ENCODE measurements at places on chromosomes 13 and 19. TPM values are rescaled to one million over a fixed set of nuclear protein-coding genes. Genes with fewer than 3 reads are reported as not detected.

GRCh38 chr13:39600766-39601165 is 2.2 kb downstream of the LHFPL6 start:
- H3K4me3 ChIP-seq, result peak overlapping the region; percentile 90
- peaks cover 2% of the 10 kb centered on the region for H3K4me1 ChIP-seq
- peak; percentile 87 for DNase-seq
- H3K36me3 ChIP-seq, result no peaks in the 10 kb centered on the region

- H3K4me3 ChIP-seq, result no peak overlapping the region
- H3K4me1 ChIP-seq, result no peaks in the 10 kb centered on the region
- H3K27me3 ChIP-seq, result no peaks in the 10 kb centered on the region
- H3K27ac ChIP-seq, result no peak overlapping the region
- DNase-seq, result no peak
Observed at GRCh38 chr13:20175406-20175794, 14.5 kb upstream of the GJA3 start.

- no peak overlapping the region for H3K27ac ChIP-seq
- H3K36me3 ChIP-seq, result no peaks in the 10 kb centered on the region
- no peak for DNase-seq
- no peaks in the 10 kb centered on the region for H3K4me1 ChIP-seq
Observed at GRCh38 chr19:19477705-19478383, 37.5 kb downstream of the TSSK6 start.

DNA sequence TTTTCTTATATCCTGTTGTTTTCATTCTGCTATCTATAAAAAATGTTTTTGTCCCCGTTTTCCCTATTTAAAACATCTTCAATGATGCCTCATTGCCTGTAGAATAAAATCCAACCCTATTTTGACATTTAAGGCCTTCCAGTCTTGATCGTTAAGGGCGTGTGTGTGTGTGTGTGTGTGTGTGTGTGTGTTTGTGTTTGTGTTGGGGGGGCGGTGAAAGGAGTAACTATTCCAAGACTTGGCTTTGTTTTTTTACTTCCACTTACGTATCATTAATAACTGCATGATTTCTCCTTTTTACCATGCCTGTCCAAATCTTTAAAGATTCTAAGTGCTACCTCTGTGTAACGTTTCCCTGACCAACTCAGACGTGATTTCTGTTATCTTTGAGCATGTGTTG is 784 bp downstream of the PIBF1 start:
- H3K4me3 ChIP-seq, result peak overlapping the region; percentile 73
- no peaks in the 10 kb centered on the region for H3K27me3 ChIP-seq
- no peaks in the 10 kb centered on the region for H3K36me3 ChIP-seq
- peaks cover 6% of the 10 kb centered on the region for H3K4me1 ChIP-seq

DNA sequence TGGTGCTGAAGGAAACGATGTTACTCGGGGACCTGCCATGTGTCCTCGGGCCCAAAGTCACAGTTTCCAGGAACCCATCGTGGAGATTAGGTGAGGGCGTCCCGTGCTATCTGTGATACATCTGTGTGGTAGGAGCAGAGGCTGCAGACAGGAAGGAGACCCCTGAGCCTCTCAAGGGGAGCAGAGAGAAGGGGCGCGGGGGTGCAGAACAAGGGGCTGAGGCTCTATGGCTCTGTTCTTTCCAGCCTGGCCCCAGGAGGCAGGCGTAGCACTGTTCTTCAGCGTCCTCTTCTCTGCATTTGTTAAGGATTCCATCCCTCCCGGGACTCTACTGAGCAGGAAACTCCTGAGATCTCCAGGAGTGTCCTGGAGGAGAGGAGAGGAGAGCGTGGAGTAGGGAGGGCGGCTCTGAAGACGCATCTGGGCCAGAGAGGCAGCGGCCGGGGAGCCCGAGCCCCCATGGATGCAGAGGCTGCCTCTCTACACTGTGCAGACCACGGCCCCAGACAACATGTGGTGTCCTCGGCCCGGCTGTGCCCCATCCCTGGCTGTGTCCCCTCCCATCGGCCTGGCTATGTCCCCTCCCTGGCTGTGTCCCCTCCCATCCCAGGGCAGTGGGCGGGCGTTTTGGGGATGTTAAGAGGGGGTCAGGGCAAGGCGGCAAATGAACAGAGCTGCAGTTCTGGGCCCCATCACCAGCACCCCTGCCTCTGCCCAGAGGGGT is 118.0 kb downstream of the ATP11A start:
- no peaks in the 10 kb centered on the region for H3K36me3 ChIP-seq
- H3K4me3 ChIP-seq, result no peak overlapping the region
- DNase-seq, result no peak
- no peaks in the 10 kb centered on the region for H3K4me1 ChIP-seq
- no peak overlapping the region for H3K27ac ChIP-seq

DNA sequence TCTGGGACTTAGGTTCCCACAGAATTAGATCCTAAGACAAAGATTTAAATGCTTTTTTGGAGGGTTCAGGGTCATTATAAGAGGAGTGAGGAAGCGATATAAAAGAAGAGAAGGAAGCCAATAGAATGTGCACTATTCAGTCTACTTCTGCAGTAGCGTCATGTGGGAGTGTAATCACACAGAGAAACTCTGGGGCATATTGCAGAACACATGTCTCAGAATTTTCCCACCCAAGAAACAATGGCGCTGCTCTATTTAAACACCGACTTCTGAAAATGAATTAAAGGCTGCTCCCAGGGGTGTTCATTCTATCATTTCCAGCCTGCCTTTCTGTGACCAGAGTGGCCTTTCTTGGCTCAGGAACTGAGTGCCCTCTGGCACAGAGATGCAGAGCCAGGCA is 617.6 kb downstream of the FGF9 start:
- no peak overlapping the region for H3K27ac ChIP-seq
- no peaks in the 10 kb centered on the region for H3K27me3 ChIP-seq
- H3K4me3 ChIP-seq, result no peak overlapping the region
- H3K4me1 ChIP-seq, result peaks cover 3% of the 10 kb centered on the region

DNA sequence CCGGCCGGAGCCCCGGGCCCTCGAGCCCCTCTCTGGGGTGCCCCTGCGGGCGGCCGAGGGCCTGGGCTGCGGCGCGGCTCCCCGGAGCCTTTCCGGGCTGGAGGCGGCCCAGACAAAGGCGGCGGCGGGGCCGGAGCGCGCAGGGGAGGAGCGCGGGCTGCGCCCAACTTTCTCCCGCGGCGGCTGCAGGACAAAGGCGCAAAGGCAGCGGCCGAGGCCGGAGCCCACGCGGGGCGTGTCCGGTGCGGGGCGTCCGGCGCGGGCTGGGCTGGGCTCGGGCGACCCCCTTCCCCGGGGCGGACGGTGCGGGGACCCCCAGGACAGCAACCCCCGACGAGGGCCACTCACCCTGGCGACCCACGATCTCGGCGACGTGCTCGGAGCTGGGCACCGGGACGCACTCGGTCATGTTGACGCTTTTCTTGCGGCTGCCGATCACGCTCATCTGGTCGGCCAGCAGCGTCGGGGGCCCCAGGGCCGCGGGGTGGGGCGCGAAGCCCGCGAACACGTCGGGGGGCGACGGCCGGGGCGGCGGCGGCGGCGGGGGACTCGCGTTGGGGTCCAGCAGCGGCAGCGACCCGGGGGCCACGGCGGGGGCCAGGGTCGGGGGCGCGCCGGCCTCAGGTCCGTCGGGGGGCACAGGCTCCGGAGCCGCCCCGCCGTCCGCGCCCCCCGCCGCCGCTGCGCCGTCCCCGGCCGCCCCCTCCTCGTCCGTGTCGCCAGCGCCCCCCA is 843 bp downstream of the MEX3D start:
- peak; percentile 61 for DNase-seq
- no peaks in the 10 kb centered on the region for H3K4me1 ChIP-seq
- no peaks in the 10 kb centered on the region for H3K27me3 ChIP-seq
- no peaks in the 10 kb centered on the region for H3K36me3 ChIP-seq

DNA sequence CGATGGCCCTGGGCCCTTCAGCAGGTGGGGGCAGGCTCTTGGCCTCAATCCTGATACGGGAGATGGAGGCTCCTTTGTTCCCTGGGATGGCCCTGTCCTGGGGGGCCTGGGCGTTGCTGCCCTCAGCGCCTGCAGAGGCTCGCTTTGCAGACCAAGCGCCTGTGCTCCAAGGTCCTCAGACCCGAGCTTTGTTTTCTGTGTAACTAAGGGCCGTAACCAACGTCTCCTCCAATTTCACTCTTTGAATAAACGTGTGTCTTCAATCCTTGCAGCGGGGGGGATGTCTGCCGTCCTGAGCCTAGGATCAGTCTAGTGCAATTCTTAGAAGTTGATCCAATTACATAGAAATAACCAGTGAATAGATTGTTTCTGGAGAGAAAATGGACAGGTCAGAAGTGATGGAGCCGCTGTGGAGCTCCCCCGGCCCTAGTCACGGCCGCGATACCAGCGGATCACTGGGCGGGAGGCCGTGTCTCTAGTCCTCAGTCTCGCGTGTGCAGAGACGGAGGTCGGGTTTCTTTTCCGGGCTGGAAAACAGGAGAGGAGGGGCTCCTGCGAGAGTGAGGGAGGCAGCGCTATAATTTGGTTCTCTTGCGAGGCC is 5.3 kb downstream of the PTBP1 start:
- no peak overlapping the region for H3K27ac ChIP-seq
- DNase-seq, result no peak
- no peaks in the 10 kb centered on the region for H3K27me3 ChIP-seq
- peaks cover 3% of the 10 kb centered on the region for H3K36me3 ChIP-seq
- H3K4me3 ChIP-seq, result no peak overlapping the region
- peaks cover 3% of the 10 kb centered on the region for H3K4me1 ChIP-seq

DNA sequence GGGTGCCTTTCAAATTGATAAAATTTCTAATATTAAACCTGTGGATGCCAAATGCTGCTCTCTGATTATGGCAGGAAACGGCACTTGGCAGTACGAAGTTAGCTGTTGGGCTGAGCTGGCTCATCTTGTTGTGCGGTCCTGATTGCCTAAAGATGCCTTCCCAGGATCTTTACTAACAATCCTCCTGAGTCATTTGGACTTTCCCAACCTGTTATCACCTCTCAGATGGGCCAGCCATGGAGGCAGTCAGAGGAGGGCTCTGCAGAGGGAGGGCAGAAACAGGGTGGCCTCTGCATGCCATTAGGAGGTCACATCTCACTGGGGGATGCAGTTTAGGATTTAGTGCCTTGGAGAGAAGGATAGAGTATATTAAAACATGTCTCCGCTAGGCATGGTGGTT is 27.3 kb downstream of the ALOX5AP start:
- H3K27me3 ChIP-seq, result no peaks in the 10 kb centered on the region
- no peak for DNase-seq
- H3K27ac ChIP-seq, result no peak overlapping the region
- no peak overlapping the region for H3K4me3 ChIP-seq

DNA sequence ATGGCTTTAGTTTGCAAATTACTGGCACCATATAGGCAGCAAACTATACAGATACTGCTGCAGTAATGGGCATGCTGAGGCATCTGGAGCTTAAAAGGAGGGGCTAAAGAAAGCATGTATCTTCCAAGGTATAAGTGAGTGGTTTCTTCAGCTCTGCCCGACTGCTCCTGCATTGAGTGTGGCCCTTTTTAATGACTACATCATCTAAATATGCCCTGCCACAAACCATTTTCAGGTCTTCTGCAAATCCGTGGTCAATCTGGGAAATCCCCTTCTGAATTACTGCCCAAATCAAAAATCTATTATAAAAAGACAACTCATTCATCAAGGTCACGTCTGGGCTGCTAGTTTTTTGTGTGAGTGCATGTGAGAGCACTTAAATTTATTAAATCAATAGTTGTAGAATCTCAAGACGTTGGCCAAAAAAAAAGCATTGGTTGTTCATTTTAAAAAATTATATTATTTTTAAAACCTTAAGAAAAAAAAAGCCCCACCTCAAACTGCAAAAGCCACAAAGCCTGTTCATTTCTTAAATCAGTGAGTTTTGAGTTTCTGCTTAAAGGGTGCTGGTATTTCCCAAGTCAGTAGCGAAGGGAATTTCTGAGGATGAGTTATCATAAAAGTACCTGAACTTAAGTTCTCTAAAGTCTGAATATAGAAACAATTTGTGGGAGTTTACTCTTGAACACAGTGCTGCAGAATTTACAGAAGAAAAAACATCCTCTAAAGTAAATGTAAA is 16.3 kb downstream of the LCP1 start:
- DNase-seq, result no peak
- no peak overlapping the region for H3K4me3 ChIP-seq
- no peaks in the 10 kb centered on the region for H3K36me3 ChIP-seq
- H3K27me3 ChIP-seq, result no peaks in the 10 kb centered on the region
- no peaks in the 10 kb centered on the region for H3K4me1 ChIP-seq
- H3K27ac ChIP-seq, result no peak overlapping the region

DNA sequence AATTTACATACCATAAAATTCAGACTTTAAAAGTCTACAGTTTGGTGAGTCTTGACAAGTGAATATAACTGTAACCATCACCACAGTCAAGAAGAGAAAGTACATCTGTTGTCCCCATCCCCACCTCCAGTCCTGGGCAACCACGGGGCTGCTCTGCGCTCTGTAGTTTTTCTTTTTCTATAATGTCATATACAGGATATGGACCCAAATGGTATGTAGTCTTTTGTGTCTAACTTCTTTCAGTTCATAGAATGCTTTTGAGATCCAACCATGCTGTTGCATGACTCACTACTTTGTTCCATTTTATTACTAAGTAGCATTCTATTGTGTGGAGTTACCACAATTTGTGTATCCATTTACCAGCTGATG is 103.9 kb downstream of the DOCK9 start:
- no peak for DNase-seq
- no peak overlapping the region for H3K4me3 ChIP-seq
- peaks cover 3% of the 10 kb centered on the region for H3K36me3 ChIP-seq
- H3K27me3 ChIP-seq, result no peaks in the 10 kb centered on the region
- no peak overlapping the region for H3K27ac ChIP-seq
- H3K4me1 ChIP-seq, result no peaks in the 10 kb centered on the region

DNA sequence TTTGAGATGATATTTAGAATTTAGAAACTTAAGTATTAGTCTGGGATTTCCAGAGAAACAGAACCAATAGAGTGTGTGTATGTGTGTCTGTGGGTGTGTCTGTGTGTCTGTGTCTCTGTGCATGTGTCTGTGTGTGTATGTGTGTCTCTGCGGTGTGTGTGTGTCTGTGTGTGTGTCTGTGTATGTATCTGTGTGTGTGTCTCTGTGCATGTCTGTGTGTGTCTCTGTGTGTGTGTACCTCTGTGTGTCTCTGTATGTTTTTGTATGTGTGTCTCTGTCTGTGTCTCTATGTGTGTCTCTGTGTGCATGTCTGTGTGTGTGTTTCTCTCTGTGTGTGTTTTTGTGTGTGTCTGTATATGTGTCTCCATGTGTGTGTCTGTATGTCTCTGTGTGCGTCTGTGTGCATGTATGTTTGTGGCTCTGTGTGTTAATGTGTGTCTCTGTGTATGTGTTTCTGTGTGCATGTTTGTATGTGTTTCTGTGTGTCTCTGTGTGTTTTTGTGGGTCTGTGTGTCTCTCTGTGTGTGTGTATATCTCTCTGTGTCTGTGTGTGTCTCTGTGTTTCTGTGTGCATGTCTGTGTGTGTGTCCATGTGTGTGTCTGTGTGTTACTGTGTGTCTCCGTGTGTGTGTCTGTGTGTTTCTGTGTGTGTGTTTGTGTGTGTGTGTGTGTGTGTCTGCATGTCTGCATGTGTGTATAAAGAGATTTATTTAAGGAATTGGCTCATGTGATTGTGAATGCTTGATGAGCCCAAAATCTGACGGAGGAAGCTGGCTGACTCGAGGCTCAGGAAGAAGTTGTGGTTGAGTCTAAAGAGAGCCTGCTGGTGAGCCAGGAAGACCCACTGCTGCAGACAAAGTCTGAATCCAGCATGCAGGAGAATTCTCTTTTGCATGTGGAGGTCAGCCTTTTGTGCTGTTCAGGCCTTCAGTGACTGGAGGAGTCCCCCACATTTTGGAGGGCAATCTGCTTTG is 22.2 kb downstream of the GPR42 start:
- DNase-seq, result no peak
- H3K4me3 ChIP-seq, result no peak overlapping the region
- no peaks in the 10 kb centered on the region for H3K4me1 ChIP-seq
- H3K27me3 ChIP-seq, result no peaks in the 10 kb centered on the region
- no peak overlapping the region for H3K27ac ChIP-seq

The URAD gene
- not detected for total RNA-seq

The ZNF541 gene
- total RNA-seq, result 0.13 TPM

The SIGLEC8 gene
- total RNA-seq, result 0.69 TPM

The ETV2 gene
- total RNA-seq, result 0.62 TPM

Data from aorta (tissue), 5 donors.